HepG2 (cell line): ENCODE measurements at places on chromosomes 6 and 20. TPM values are rescaled to one million over a fixed set of nuclear protein-coding genes. Genes with fewer than 3 reads are reported as not detected.

The POU5F1 gene
- total RNA-seq, result 1.2 and 2.5 TPM in 2 replicates

The GRM4 gene
- total RNA-seq, result not detected in 2 replicates

The LHFPL5 gene
- not detected in 2 replicates for total RNA-seq

The TTBK1 gene
- total RNA-seq, result 0.10 and 0.33 TPM in 2 replicates

The GPSM3 gene
- total RNA-seq, result 0.18 and 0.27 TPM in 2 replicates

The WDR46 gene
- total RNA-seq, result 99.9 and 105 TPM in 2 replicates

The OSBPL2 gene
- 37.4 and 41.5 TPM in 2 replicates for total RNA-seq

The SRSF3 gene
- 684 and 1,115 TPM in 2 replicates for total RNA-seq
